ENCODE measurements at places on chromosomes 3 and 15.

DNA sequence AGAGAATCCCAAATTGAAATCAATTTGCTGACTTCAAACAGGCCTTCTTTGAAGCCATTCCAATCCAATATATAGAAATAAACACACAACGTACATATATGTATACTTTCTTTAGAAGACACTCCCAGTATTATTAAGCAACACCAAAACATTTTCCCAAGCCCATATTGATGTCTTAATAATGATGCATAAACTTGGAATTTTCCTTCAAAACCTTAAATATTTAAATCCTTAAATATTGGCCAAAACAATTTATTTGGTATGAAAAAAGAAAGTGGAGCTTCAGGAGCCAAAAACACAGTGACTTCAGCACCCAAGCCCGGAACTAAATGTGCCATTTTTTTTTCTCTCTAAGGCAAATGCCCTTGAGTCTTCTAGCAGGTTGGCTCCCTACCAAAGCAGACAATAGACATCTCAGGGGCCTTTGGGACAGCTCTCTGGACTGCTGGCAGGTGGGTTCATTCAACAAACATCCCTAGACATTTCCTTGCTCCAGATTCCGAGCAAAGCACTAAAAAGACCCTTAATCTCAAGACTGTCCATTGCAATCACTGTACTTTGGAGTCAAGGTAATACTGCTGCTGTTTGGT, 384.7 kb downstream of the NTRK3 start:
- no peak for DNase-seq

GRCh38 chr15:72912121-72912520, 128.6 kb upstream of the ADPGK start:
- DNase-seq = no peak

DNA sequence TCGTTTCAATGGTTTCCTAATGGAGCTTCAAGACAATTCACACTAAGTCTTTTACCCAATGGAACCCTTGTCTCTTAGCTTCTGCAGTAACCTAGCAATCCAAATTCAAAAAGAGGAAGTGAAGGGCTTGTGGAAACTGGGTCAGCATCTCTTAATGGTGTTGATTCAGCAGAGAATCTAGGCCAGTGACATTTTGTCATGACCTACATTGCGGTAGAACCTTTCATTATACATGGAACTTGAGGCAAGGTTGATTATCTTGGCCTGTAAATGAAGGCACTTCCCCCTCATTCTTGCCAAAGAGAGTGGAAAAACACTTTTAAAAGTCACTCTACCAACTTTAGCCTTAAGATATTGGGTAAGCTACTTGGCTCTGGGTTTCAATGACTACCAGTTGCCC, 42.8 kb downstream of the C2CD4B start:
- no peak for DNase-seq

GRCh38 chr15:85489773-85490493, 109.5 kb downstream of the AKAP13 start:
- no peak for DNase-seq

DNA sequence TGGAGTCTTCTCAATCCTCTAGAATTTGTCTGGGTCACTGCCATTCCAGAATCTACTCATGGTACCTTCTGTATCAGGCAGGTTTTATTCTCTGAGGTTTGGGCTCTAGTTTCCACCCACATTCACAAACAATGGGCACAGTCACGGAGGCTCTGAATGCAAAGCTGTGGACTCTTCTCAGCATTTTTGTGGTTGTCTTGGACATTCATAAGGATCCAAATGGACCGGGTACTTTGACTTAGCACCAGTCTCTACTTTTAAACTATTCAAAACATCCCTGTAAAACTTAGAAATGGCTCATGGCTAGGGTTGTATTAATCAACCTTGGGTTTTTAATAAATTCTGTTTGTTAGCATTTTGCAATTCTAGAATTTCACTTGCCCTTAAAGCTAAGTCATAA, 277.9 kb upstream of the THBS1 start:
- no peak for DNase-seq

DNA sequence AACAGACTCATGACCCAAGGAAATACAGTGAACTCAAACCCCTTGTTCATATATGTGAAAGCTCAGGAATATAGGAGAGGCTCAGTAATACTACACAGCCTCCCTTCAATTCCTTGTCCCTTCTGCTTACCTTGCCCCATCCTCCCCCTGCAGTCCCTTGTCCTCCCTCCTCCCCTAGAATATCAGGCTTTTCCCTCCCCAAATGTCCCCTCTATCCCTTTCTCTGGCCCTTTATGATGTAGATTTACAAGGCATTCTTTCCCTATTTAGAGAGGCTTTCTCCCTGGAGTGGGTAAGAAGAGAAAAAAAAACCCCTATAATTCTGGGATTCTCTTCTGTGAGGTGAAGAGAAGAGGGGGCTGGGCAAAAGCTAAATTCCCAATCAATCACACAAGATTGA, 64.9 kb upstream of the KBTBD8 start:
- DNase-seq = no peak

GRCh38 chr3:94081884-94082283, 19.0 kb downstream of the NSUN3 start:
- DNase-seq = no peak

GRCh38 chr15:41870689-41871081, 23.2 kb downstream of the SPTBN5 start:
- no peak for DNase-seq

GRCh38 chr15:39468828-39469227, 112.1 kb upstream of the THBS1 start:
- no peak for DNase-seq

- no peak for DNase-seq
These were observed 41.8 kb upstream of the SLC6A11 start for GRCh38 chr3:10774129-10774670.

GRCh38 chr3:117282566-117282965, 573.0 kb downstream of the TUSC7 start:
- no peak for DNase-seq

DNA sequence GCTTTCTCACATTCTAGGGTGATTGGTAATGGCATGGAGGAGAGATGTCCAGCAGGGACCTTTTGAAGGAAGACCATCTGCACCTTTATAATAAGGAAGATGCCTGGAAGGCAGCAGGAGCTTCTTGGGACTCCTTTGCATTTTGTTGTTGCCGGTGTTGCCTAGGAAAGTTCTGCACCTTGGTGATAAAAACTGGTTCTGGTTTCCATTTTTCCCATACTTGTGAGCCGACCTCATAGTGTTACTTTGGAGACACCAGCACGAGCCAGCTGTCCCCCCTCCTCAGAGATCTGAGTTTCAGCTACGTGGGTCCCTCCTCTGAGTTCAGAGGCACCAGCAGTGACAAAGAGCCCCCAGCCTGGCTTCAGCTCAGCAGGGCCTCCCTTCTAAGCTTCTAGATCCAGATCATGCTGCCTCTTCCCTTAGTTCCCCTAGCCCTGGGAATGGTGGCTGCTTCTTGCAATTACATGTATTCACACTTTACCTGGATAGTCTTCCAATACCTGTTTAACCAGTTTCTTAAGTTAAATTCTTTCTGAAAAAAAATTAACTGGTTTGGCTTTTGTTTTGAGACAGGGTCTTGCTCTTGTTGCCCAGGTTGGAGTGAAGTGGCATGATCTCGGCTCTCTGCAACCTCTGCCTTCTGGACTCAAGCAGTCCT, 18.0 kb upstream of the FSTL1 start:
- no peak for DNase-seq

DNA sequence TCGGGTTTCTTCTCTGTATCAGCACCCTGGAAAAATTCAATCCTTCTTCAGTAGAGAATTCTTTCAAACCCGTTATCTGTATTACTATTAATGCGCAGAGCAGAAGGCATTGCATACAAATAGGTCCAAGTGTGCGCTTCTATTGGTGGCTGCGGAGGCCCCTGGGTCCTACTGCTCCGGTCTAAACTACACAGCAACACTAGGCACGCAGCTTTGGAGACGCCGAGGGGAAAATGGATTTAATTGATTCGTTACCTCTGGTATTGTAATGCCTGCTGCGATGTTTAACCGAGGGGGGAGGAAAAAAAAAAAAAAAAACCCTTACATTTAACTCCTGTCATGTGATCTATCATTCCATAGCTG, at the start of gene ROBO1:
ROBO1 (minus strand) TSS at position 94 of the 363 bp plus-strand sequence.
- DNase-seq = no peak

DNA sequence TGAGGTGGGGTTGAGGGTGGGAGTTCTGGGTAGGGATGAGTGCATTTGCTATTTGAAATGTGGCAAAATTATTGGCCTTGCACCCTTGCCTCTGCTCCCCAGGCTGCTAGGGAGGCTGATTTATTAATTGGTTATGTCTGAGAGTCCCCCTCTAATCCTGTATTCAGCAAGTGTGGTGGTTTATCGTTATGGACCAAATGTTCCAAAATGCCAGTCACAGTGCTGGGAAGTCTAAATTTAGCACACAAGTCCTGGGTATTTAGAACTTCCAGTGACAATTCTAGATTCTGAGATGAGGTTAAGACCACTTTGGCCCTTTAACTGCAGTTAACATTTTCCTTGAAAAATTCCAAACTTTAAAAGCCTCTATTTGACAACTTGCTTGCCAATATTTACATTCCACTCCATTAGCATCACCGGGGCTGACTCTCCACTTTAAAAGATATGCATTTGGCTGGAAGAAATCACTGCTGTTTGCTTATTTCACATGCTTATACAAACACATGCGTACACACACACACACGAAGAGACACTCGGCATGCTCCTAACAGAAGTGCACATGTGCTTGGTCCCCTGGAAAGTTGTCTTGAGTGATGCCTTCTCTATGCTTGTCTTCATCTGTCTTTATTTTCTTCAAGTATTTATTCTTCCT, 247.7 kb downstream of the IL20RB start:
- no peak for DNase-seq

GRCh38 chr3:193790086-193790990, 197.3 kb downstream of the OPA1 start:
- DNase-seq = no peak

GRCh38 chr15:97012986-97013385, 682.5 kb downstream of the NR2F2 start:
- no peak for DNase-seq

- no peak for DNase-seq
These were observed 423.1 kb downstream of the PLCL2 start for GRCh38 chr3:17307887-17308286.

- DNase-seq = no peak
These were observed 2.1 kb downstream of the SEMA7A start for GRCh38 chr15:74431645-74432044.

DNA sequence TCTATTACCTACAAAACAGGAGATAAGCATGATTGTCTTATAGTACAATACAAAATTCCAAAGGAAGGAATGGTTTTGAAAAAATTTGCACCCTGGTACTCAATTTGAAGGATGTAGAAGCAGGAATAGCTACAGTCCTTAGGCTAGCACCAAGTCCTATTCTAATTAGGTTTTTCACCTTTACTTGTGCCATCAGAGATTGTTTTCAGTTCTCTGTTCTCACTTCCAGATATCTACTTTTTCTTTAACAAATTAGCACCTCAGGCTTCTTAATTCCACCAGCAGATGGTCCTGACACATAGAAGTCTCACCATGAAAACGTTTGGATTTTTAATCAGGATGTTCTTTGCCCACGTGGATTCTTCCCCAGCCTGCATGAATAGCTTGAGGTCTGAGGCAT, 43.8 kb downstream of the IL5RA start:
- DNase-seq = no peak

DNA sequence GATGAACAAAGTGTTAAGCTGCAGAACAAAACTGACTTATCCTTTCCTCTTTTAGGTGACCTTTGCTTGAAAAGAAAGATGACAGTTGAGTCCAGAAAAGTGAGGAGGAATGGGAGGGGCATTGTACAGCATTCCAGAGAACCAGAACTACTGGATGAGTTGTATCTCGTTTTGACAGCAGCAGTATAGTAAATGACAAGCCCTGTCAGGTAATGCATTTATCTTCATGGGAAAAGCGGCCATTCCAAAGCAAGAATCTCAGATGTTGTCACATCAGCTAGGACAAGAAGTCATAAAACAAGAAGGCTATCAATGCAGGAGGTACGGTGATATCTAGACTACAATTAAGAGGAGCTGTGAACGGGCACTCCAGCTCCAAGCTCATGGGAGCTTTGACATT, 421.5 kb downstream of the MAGI1 start:
- no peak for DNase-seq

- DNase-seq = no peak
These were observed 69.4 kb downstream of the FEM1B start for GRCh38 chr15:68346979-68347378.

DNA sequence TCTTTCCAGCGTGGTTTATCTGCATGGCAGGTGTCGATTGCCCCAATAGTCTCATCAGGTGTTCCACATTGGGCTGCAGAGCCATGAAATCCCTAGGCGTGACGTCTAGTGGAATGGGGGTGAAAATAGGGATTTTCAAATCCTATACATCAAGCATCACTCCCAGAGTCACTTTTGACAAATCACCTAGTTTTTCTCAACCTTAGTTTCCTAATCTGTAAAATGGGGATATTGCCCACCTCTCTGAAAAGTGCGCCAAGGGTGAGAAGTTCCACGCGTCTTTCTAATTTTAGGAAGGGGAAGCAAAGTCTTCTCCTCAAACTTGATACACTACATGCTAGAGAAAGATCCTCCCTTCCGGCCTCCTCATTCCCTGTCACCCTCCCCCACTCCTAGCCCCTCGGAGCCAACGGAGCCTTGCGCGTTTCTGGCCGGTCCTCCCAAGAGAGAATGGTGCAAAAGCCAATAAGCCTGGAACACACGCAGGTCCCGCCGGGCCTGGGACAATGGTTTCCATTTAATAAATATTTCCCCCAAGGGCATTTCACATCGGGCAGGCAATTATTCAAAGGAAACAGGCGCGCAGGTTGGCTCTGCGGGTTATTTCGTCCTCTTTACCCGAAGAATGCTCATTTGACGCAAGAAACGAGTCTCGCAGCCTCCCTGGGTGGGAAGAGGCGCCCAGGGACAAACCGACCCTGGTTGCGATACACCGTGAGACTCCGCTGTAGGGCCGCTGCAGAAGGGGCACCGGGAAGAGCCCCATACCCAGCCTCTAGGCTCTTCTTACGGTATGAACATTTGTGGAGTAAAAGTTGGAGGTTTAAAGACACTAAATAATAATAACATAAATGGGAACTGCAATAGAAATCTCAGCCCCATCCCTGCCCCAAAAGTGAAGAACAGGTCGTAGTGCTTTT, 1.2 kb upstream of the SOX14 start:
- no peak for DNase-seq

DNA sequence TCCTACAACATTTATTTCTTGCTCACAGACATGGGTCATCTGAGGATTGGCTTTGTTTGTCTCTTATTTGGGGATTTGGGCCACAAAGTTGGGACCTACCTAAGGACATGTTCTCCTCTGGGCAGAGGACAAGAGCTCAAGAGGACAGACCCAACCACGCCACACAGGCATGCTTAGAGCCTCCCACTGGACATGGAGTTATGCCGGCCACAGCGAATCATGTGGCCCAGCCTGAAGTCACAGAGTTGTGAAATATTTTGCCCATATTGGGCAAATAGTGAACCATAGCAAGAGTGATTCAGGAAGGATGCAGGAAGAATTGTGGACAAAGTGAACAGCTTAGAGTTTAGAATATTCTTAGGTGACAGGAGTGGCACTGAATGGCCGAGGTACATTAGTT, 9.9 kb downstream of the TRAK1 start:
- DNase-seq = no peak
